ENCODE measurements at places on chromosomes 13 and 19. TPM values are rescaled to one million over a fixed set of nuclear protein-coding genes. Genes with fewer than 3 reads are reported as not detected.

Gene RETN
- not detected for total RNA-seq

GRCh38 chr13:89750371-89750770 is 1597.1 kb upstream of the MIR17HG start:
- no peaks in the 10 kb centered on the region for H3K27me3 ChIP-seq
- H3K27ac ChIP-seq = no peak overlapping the region
- no peak for DNase-seq
- H3K4me1 ChIP-seq = no peaks in the 10 kb centered on the region
- no peaks in the 10 kb centered on the region for H3K36me3 ChIP-seq

GRCh38 chr13:71149046-71149445 is 718.0 kb downstream of the DACH1 start:
- H3K4me3 ChIP-seq = no peak overlapping the region
- no peaks in the 10 kb centered on the region for H3K36me3 ChIP-seq
- no peak overlapping the region for H3K27ac ChIP-seq
- no peaks in the 10 kb centered on the region for H3K4me1 ChIP-seq

- DNase-seq = no peak
- no peak overlapping the region for H3K4me3 ChIP-seq
- peaks cover 7% of the 10 kb centered on the region for H3K27me3 ChIP-seq
- no peaks in the 10 kb centered on the region for H3K36me3 ChIP-seq
- H3K27ac ChIP-seq = no peak overlapping the region
Observed at GRCh38 chr19:3233831-3234230, 9.4 kb downstream of the CELF5 start.

DNA sequence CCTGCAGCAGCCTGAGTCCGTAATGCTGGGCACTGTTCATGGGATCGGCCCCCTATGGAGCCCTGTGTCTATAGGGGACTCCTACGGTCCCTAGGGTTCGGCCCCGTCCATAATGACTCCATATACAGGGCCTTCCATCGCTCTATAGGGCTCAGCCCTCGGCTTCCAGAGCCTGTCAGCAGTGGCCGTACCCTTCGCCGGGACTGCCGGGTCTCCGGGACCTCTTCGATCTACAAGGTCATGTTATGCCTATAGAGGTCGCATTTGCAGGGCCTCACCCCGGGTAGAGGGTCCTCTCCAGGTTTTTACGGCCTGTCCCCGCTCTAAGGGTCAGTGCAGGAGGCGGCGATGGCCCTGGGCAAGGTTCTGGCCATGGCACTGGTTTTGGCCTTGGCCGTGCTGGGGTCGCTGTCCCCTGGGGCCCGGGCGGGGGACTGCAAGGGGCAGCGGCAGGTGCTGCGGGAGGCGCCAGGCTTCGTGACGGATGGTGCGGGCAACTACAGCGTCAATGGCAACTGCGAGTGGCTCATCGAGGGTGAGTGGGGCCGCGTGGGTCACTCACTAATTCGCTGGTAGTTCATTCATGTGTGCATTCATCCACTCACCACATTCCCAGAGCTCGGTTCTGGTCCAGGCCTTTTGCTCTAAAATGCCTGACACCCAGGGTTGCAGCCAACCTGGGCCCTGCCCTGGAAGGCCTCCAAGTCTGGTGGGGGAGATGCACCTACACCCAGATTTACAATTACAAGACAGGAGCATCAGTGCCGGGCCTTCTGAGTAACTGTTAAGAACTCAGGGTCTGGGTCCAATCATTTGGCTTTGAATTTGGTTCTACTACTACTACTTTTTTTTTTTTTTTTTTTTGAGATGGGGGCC is 699 bp downstream of the MEGF8 start:
- no peaks in the 10 kb centered on the region for H3K36me3 ChIP-seq
- peaks cover 3% of the 10 kb centered on the region for H3K27me3 ChIP-seq
- H3K4me3 ChIP-seq = peak overlapping the region; percentile 95
- H3K27ac ChIP-seq = peak overlapping the region; percentile 58
- peak; percentile 53 for DNase-seq

Gene SLC27A1
- total RNA-seq = 3.7 TPM

- no peaks in the 10 kb centered on the region for H3K4me1 ChIP-seq
- H3K27me3 ChIP-seq = no peaks in the 10 kb centered on the region
- no peak for DNase-seq
- H3K27ac ChIP-seq = no peak overlapping the region
- H3K36me3 ChIP-seq = no peaks in the 10 kb centered on the region
Observed at GRCh38 chr13:36369268-36370107, 23.3 kb upstream of the SPART start.

- no peaks in the 10 kb centered on the region for H3K4me1 ChIP-seq
- H3K27ac ChIP-seq = no peak overlapping the region
- no peak overlapping the region for H3K4me3 ChIP-seq
- H3K27me3 ChIP-seq = no peaks in the 10 kb centered on the region
- no peak for DNase-seq
- H3K36me3 ChIP-seq = no peaks in the 10 kb centered on the region
Observed at GRCh38 chr13:113804017-113804702, 45.1 kb downstream of the TMEM255B start.

DNA sequence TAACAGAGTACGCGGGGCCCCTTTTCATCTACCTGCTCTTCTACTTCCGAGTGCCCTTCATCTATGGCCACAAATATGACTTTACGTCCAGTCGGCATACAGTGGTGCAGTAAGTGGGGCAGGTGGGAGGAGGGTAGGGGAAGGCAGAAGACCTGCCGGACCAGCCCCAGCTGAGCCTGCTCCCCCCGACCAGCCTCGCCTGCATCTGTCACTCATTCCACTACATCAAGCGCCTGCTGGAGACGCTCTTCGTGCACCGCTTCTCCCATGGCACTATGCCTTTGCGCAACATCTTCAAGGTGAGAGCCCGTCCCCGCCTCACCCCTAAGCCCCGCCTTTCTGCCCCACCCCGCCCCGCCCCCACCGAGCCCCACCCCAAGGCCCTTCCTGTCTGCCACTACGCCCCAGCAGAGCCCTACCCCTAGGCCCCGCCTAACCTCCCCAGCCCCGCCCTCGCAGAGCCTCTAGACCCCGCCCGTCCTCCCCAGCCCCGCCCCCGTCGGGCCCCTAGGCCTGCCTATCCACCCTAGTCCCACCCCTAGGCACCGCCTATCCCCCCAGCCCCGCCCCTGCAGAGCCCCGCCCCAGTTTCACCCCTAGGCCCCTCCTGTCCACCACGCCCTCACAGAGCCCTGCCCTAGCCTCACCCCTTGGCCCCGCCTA is 7.7 kb downstream of the NDUFB7 start:
- H3K4me1 ChIP-seq = peaks cover 30% of the 10 kb centered on the region
- peak; percentile 52 for DNase-seq
- no peaks in the 10 kb centered on the region for H3K27me3 ChIP-seq
- H3K36me3 ChIP-seq = peaks cover 14% of the 10 kb centered on the region
- H3K27ac ChIP-seq = no peak overlapping the region

Gene SLC27A5
- 16.1 TPM for total RNA-seq

DNA sequence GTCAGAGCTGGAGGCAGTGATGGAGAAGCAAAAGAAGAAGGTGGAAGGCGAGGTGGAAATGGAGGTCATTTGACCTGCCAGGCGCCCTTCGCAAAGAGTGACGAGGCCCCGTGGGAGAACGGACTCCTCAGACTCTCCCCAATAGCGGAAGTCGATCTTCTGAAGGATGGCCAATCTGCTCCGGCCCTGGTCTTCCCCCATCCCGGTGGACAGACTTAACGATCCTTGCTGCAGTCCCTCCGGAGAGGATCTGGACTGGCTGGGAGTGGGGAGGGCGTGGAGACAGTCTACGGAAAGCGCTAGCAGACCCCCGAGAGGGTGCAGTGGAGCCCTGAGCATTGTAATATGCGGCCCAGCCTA is 11.9 kb downstream of the EPS8L1 start:
- peaks cover 21% of the 10 kb centered on the region for H3K4me1 ChIP-seq
- peak overlapping the region; percentile 22 for H3K4me3 ChIP-seq
- H3K27me3 ChIP-seq = peaks cover 26% of the 10 kb centered on the region

DNA sequence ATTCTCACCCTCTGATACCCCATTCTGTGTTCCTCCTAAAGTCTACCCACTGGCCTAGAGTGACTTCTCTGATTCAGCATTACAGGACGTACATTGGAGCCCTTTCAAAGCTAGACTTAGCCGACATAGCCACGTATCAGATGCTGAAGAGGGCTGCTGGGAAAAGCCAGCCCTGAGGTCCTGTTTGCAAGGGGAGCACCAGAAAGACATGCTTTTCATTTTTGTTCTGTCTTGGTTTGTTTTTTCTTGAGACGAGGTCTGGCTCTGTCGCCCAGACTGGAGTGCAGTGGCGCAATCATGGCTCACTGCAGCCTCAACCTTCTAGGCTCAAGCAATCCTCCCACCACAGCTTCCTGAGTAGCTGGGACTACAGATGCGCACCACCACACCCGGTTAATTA is 6.3 kb upstream of the ZSWIM4 start:
- no peaks in the 10 kb centered on the region for H3K27me3 ChIP-seq
- H3K36me3 ChIP-seq = no peaks in the 10 kb centered on the region
- DNase-seq = peak; percentile 30
- H3K4me3 ChIP-seq = peak overlapping the region; percentile 47

DNA sequence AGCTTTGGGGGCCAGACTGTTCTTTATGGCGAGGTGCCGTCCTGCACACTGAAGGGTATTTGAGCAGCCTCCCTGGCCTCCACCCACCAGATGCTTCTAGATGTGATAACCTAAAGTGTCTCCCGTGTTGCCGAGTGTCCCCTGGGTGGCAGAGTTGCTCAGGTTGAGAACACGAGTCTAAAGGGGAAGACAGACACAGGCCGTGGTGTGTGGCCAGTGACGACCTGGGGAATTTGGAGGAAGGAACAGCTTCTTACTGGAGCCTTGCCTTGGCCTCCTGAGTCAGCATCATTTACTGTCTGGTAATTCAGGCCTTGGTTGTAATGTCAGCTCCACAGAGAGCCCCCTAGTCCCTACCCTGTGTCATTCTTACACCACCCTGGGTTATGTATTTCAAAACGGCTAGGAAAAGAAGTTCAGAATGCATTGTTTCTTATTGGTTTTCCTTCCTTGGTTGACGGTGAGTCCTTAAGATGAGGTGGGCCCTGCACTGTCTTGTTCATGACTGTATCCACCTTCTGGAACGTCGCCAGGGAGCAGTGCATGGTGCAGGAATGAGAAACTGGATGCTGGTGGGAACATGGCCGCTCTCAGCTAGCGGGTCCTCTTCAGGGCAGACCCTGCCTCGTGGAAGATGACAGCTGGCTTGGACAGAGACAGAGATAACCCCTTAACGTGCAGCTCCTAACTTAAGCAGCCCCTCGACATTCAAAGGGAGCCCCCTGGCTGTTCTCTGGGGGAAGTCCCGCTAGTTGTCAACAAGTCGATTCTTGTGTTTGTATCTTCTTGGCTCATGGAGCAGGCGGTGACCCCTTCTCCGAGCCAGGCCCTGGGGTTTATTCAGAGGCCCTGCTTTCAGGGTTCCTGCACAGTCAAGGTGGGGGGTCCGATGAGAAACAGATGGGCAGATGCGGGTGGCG is 7.2 kb downstream of the SIN3B start:
- no peaks in the 10 kb centered on the region for H3K27me3 ChIP-seq
- peaks cover 24% of the 10 kb centered on the region for H3K36me3 ChIP-seq
- DNase-seq = no peak
- H3K4me3 ChIP-seq = no peak overlapping the region

Gene DAND5
- not detected for total RNA-seq

DNA sequence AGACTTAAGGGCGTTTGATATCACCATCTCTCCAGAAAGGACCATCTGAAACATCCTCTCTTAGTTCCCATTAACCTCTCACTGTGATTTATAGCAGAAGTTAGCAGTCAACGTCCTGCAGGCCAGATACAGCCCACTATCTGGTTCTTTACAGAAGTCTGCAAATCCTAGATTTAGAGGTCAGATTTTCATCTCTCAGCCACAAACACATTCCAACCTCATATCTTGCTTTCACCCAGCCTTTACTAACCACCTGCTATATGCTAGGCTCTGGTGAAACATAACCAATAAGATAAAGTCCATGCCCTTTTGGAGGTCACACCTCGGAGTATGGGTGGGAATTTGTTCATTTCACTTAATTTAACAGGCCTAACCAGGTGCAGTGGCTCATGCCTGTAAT is 76.8 kb upstream of the CACNA1A start:
- H3K4me3 ChIP-seq = no peak overlapping the region
- no peaks in the 10 kb centered on the region for H3K4me1 ChIP-seq
- no peaks in the 10 kb centered on the region for H3K27me3 ChIP-seq
- no peak for DNase-seq

DNA sequence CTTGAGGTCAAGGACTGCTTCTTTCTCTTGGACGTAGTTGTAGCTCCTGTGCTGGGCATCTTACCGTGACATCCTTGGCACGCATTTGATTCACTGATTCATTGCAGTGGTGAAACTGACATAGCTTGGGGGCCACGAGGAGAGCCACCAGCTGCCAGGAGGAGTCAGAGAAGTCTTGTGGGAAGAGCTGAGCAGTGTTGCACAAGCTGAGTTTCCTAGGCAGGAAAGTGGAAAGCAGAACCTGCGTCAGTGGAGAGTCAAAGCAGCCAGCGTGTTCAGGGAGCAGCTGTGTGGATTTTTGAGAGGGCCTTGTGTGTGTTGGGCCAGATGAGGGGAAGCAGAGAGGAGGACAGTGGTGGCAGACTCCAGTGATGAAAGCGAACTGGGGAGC is 5.3 kb upstream of the GPR183 start:
- DNase-seq = no peak
- peaks cover 96% of the 10 kb centered on the region for H3K4me1 ChIP-seq
- H3K4me3 ChIP-seq = no peak overlapping the region
- no peaks in the 10 kb centered on the region for H3K36me3 ChIP-seq
- H3K27me3 ChIP-seq = no peaks in the 10 kb centered on the region
- H3K27ac ChIP-seq = no peak overlapping the region

Gene MATK
- total RNA-seq = 27.6 TPM

Gene ZNF440
- 8.4 TPM for total RNA-seq

Gene CCL25
- not detected for total RNA-seq

DNA sequence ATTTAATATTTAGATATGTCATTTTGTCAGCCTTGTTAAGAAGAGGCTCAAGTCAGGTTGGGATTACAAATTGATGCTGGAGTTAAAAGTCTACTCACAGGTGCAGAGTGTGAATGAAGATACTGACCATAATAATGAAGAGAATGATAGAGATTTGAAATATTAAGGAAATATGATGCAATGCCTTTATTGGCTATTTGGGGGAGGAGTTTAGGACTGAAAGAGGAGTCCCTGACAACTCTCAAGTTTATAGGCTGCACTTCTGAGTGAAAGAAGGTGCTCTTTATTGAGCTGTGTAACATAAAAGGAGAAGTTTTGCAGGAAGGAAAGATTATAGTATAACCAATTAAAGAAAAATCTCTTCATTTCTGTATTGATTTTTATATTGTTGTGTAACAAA is 827.7 kb upstream of the PCDH9 start:
- H3K4me3 ChIP-seq = no peak overlapping the region
- no peaks in the 10 kb centered on the region for H3K36me3 ChIP-seq
- H3K27ac ChIP-seq = no peak overlapping the region
- H3K27me3 ChIP-seq = no peaks in the 10 kb centered on the region
- no peaks in the 10 kb centered on the region for H3K4me1 ChIP-seq
